ENCODE measurements at places on chromosomes 11 and 22.

DNA sequence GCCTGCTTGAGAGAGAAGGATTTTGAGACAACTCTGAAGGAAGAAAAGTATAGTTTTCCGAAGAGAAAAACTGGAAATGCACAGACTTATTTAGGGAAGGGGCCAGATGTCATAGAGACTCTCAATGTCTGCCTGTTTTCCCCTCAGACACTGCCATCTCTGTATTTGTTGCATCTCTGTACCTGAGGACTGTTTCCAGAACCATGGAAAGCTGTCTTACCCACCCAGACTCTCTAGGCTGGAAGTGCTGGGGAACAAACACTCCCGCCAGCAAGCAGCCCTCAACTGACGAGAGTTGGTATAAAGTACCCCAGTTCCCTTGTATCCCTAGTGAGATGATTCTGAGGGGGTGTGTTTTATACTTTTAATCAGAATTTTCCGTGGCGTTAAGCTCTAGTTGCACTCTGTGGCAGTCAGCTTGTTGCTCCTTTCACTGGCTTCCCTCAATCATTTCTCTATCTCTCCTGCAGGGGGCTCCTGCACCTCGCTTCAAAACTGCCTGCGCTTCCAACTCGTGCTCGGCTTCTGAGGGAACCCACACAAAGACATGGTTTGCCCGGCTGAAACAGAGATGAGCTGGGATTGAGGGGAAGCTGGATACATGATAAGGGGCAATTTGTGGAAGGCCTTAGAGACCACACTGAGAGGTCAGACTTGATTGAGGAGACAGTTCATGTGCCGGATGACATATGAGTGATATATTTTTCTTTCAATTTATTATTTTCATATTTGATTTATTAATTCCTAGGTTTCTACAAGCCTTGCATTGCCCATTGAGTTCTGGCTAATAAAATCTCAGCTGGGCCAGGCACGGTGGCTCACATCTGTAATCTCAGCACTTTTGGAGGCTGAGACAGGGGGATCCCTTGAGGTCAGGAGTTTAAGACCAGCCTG lies 36.9 kb upstream of the CLPB start:
- peak; percentile 73 for DNase-seq

- peak; percentile 71 for DNase-seq
These were observed 15.8 kb upstream of the EHD1 start for GRCh38 chr11:64894070-64894811.

DNA sequence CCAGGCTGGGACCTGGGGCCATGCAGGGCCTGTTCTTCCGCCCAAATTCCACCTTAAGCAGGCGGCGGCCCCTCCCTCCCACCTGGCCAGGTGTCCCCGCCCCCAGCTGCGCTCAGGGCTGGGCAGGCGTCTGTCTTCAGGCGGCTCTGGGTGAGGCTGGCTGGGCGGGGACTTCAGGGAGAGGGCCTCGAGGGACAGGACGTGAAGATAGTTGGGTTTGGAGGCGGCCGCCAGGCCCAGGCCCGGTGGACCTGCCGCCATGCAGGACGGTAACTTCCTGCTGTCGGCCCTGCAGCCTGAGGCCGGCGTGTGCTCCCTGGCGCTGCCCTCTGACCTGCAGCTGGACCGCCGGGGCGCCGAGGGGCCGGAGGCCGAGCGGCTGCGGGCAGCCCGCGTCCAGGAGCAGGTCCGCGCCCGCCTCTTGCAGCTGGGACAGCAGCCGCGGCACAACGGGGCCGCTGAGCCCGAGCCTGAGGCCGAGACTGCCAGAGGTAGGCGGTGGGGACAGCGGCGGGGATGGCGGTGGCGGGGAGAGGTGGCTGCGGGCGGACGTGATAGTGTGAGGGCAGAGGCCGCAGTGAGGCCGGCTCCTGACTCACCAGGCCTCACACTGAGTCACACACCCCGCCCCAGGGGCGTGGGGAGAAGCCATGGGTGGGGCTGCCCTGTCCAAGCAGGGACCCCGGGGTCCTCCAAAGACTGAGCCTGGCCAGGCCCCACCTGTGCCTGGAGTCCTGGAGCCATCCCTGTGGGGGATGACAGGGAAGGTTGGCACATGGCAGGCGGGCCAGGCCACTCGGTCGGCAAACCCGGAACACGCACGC lies at the start of gene PKP3:
Gene PKP3, plus strand, starts transcription at position 176 of the 824 bp plus-strand sequence. Its CDS starts 84 bp downstream, at position 260.
- DNase-seq = peak; percentile 73

DNA sequence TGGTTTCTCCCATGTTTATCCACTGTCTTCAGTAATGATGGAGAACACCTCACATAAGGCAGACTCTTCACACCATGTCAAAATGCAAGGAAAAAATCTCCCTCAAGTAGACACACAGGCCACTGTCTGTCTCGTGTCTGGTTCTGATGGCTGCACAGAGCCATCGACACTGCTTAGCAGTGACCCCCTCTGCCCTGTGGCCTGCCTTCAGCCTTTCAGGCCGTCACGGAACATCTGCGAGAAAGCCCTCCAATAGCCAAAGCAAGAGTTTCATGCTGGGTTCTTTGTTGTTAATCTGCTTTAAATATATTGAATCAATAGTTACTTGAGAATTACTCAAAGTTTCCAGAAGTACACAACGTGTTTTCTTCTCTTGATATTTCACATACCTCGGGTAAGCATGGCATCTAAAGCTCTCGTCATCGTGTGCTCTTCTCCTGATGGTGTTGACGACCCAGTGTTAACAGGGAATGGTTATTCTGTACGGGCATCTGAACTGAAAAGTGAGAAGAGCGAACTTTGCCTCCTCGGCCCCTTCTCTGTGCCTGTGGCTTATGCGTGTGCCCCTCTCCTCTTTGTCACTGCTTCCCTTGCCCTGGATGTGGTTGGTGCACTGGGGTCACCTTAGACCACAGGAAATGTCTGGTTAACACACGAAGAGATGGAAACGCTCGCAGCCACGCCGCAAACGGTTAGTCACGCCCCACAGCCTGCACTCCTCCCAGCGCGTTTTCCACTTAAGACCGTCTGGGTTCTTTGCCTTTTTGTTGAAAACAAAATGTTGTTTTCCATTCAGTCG lies 33.4 kb upstream of the CTTN start:
- DNase-seq = no peak

DNA sequence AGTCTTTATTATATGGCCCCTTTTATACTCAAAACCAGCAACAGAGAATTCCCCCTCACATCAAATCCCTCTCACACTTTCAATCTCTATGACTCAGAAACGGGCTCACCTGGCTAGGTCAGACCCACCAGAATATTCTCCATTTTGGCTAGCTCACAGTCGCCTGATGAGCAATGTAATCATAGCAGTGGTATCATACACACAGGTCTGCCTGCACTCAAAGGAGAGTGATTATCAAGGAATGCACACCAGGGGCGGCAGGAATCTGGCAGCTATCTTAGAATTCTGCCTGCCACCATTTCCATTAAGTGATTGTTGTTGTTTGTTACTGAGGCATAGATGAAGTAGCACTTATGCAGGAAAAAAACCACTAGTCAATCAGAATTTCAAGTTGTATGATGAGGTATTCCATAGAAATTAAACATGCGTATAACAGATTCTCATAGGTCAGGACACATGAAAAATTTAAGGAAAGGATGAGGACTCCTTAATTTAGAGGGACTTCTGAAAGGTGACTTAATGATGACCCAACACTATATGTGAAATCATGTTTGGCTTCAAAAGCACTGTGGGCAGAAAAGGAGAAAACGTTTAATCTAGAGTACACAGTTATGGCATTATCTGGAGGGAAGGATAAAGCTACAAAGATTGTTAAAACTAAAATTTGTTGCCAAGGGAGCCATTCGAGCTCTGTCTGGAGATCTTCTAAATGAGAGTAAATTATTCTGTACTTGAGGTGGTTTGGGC lies 185.8 kb upstream of the DDI1 start:
- DNase-seq = no peak

GRCh38 chr22:19019679-19020032 lies 83.6 kb upstream of the PRODH start:
- no peak for DNase-seq

DNA sequence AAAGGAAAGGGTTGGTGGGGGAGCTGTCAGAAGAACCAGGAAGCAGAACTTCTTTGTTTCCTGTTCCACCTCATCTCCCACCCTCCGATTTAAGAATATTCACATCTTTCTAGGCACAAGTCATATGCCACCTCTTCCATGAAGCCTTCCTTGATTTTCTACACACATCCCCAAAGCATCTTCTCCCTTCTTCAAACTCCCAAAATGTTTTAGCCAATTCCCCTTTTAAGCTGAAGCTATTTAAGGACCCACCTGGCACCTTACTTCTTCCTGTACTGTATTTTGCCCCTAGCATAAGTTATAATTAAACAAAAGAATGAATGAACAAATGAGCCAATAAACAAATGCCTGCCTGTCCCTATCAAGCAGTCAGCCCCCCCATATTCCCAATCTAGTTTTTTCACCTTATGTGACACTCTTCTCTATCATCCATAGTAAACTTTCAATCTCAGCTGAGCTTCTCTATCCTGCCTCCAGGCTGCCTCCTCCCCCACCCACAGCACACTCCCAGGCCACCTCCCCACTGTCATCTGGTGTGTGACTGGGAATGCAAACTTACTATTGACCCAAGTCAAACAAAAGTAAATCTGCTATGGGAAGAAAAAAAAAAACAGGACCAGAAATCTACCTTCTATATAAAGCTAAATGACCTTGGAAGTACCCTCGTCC lies 3.9 kb downstream of the TNKS1BP1 start:
- no peak for DNase-seq

DNA sequence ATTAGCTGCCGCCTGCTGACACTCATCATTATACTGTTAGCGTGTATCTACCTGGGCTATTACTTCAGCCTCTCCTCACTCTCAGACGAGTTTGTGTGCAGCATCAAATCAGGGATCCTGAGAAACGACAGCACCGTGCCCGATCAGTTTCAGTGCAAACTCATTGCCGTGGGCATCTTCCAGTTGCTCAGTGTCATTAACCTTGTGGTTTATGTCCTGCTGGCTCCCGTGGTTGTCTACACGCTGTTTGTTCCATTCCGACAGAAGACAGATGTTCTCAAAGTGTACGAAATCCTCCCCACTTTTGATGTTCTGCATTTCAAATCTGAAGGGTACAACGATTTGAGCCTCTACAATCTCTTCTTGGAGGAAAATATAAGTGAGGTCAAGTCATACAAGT lies 51.1 kb downstream of the PANX1 start:
- DNase-seq = no peak

DNA sequence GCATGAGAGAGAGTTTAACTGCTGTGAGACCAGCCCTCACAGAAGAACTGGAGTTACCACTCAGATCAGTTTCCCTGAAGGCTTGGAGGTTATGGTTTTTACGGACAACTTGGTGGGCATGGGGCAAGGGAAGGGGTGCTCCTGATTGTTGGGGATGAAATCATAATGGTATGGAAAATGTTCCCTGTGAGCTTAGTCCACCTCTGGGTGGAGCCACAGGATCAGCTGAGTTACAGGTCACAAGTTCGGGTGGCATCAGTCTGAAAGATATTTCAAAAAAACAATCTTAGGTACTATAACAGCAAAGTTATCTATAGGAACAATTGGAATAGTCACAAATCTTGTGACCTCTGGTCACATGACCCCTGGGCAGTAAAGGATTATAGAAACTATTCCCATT lies 162.9 kb downstream of the DLG2 start:
- DNase-seq = no peak

DNA sequence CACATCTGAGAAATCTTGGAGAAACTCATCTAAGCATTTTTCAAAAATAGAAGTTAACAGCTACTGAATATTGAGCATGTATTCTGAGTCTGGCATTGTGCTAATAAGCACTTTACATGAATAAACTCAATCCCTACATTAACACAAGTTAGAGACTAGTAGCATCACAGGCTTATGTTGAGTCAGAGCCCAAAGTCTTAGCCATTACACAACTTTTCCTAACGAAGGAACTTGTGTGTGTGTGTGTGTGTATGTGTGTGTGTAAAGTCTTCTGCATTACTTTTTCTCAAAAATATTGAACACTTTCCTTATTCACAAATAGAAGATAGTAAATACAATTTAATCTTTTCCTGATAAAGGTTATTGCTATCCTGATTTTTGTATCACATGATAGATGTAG lies 8.7 kb upstream of the CLPB start:
- no peak for DNase-seq
